ENCODE measurements at places on chromosomes 6 and 20. TPM values are rescaled to one million over a fixed set of nuclear protein-coding genes. Genes with fewer than 3 reads are reported as not detected.

DNA sequence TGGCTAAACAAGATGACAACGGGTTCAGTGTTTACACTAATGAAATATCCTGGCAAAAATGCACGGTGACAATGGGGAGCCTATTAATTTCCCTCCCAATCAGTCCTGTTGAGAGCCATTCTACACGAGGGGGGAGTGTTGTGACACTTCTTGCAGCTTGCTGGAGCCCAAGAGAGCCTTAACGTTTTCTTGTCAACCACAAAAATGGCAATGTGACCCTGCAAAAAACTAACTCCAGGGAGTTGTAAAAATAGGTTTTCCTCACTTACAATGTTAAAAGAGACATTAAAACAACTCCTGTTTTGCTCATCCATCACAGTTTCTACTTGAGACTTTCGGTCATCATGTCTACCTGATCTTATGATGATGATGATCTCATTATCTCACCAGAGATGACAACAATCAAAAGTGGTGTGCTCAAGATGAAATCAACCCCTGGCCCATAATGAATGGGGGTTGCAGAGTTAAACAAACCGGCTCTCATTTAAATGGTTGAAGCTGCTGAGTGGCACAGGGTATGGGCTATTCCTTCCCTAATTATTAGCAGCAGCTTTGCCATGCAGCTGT is 57.9 kb downstream of the GJA10 start:
- no peaks in the 10 kb centered on the region for H3K36me3 ChIP-seq
- no peak for DNase-seq
- H3K4me3 ChIP-seq = no peak overlapping the region
- no peak overlapping the region for H3K27ac ChIP-seq
- no peaks in the 10 kb centered on the region for H3K27me3 ChIP-seq

DNA sequence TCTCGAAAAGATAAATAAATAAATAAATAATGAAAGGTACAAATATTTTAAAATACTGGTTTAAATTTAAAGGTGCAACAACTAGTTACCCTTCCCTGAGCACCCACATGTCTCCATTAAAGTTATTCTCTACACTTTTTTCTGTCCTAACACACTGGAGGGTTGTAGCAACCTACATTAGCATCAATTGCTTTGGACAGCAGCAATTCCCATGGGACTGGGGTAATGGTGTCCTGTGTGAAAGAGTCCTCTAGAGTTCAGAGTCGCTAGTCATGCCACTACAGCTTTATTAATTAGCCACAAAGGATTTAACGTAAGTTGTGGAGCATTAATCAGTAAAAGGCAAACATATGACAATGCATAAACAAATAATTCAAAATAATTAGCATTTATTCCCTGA is 14.1 kb upstream of the CD24 start:
- H3K4me3 ChIP-seq = no peak overlapping the region
- no peaks in the 10 kb centered on the region for H3K27me3 ChIP-seq
- no peaks in the 10 kb centered on the region for H3K4me1 ChIP-seq
- H3K27ac ChIP-seq = no peak overlapping the region
- H3K36me3 ChIP-seq = no peaks in the 10 kb centered on the region

DNA sequence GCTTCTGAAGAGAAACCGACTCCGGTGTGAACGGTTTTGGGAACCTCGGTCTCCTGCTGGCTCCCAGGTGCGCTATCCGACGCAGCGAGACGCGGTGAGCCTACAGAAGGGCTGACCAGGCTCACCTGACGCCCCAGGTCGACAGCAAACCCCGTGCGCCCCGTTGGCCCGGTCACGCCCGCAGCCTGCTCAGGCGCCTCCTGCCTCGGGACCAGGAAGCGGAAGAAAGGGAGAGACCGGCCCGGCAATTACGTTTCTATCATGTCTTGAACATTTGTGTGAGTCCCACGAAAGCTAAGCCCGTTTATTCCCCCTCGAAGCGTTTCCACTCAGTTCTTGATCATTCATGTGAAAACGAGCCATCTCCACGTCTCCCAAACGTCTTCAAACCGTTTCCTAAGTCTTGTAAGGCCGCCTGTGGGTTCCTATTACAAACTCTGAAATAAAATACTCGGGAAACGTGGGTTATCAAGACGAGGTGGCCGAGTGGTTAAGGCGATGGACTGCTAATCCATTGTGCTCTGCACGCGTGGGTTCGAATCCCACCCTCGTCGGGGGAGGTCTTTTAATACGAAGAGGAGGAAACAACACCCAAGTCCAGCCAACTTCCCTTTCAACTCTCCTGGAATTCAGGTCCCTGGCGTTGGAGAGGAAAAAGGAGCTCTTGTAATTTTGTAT is 150.5 kb upstream of the PRSS16 start:
- no peak overlapping the region for H3K27ac ChIP-seq
- H3K36me3 ChIP-seq = no peaks in the 10 kb centered on the region
- no peak for DNase-seq
- H3K4me1 ChIP-seq = no peaks in the 10 kb centered on the region
- H3K4me3 ChIP-seq = peak overlapping the region; percentile 34

DNA sequence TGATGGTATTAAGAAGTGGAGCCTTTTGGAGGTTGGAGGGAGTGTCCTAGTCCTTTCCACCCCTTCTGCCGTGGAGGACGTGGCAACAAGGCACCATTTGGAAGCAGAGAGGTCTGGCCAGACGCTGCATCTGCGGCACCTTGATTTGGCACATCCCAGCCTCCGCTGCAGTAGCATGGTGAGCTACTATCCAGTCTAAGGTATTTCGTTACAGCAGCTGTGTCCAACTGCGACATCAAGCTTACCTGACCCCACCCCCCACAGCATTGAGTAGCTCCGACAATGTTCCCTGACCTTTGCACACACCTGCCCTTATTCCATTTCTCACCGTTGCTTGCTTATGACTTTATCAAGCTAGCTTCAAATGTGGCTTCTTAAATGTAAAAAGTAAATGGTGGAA is 29.8 kb upstream of the SYNJ2 start:
- H3K27me3 ChIP-seq = no peaks in the 10 kb centered on the region
- H3K4me3 ChIP-seq = no peak overlapping the region
- H3K4me1 ChIP-seq = no peaks in the 10 kb centered on the region
- H3K36me3 ChIP-seq = no peaks in the 10 kb centered on the region
- no peak overlapping the region for H3K27ac ChIP-seq
- no peak for DNase-seq

DNA sequence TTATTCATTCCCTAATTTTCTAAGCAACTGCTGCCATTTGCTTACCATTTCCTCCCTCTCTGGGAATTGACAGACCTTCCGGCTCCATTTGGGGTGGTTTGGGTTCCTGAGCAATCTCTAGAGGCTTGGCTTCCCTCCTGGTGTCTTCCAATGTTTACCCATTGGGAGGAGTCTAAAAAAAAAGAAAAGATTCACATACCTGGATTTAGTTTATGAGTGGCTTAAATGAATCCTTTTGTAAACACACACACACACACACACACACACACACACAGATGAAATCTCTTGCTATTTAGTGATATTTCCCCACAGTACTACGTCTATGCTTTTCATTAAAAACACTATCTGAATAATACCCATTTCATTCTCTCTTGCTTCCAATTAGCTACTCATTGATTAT is 48.3 kb upstream of the TRAF3IP2 start:
- no peak overlapping the region for H3K4me3 ChIP-seq
- H3K27me3 ChIP-seq = no peaks in the 10 kb centered on the region
- H3K36me3 ChIP-seq = no peaks in the 10 kb centered on the region
- H3K4me1 ChIP-seq = peaks cover 16% of the 10 kb centered on the region
- no peak overlapping the region for H3K27ac ChIP-seq

DNA sequence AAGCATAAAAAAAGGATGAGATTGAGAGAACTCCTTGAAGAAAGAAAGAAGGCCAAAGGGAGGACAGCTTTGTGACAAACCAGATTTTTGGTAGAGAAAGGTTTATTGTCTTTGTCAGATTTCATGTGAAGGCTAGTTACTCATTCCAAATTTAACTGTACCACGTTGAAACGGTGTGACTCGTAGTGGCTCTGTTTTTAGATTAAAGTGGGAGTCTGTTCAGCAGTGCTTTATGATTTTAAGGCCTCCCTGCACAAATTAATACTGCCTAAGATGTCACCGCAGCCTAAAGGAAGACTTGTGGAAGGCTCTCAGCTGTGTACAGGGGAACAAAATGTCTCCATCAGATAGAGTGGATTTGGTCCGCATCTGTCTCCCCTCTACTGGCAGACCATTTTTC is 35.9 kb downstream of the CDC40 start:
- H3K4me1 ChIP-seq = no peaks in the 10 kb centered on the region
- no peaks in the 10 kb centered on the region for H3K36me3 ChIP-seq
- H3K4me3 ChIP-seq = no peak overlapping the region

- H3K27ac ChIP-seq = no peak overlapping the region
- DNase-seq = no peak
- no peaks in the 10 kb centered on the region for H3K36me3 ChIP-seq
- H3K4me1 ChIP-seq = no peaks in the 10 kb centered on the region
- no peak overlapping the region for H3K4me3 ChIP-seq
- H3K27me3 ChIP-seq = no peaks in the 10 kb centered on the region
Observed at GRCh38 chr6:78523622-78524021, 343.7 kb upstream of the IRAK1BP1 start.

DNA sequence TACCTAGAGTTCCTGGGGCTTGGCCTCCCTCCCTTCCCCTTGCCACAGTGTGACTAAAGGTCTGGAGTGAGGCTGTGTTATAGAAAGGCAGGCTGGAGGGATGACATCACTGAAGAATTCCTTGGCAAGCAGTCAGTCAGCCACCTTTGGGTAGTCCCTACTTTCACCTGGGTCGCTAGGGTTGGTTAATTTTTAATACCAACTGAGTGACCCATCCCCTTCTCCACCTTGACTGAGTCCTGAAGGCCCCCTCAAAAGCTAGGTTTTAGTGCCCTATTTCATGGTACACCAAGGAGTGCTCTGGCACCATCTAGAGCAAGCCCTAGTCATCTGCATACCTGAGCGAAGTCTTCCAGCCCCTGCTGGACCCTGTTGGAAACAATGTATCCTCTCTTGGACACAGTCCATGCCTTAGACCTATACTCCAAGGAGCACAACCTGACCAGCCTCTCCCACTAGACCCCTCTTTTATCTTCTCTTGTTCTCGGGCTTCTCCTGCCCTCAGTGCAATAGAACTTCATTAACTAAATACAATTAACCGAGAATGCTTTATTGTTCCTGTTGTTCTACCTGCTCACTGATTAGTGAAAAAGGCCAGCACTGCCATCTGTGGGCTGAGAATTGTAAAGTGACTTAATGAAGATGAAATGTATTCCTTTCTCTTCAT is 44.6 kb downstream of the RIN2 start:
- peaks cover 63% of the 10 kb centered on the region for H3K36me3 ChIP-seq
- no peak overlapping the region for H3K27ac ChIP-seq
- H3K4me3 ChIP-seq = no peak overlapping the region
- H3K4me1 ChIP-seq = no peaks in the 10 kb centered on the region
- no peaks in the 10 kb centered on the region for H3K27me3 ChIP-seq

GRCh38 chr6:155850408-155850841 is 394.8 kb upstream of the NOX3 start:
- no peak overlapping the region for H3K27ac ChIP-seq
- no peak for DNase-seq
- H3K4me1 ChIP-seq = no peaks in the 10 kb centered on the region
- H3K36me3 ChIP-seq = no peaks in the 10 kb centered on the region

The RAET1L gene
- not detected for total RNA-seq

The KIF25 gene
- total RNA-seq = not detected

The BEND6 gene
- total RNA-seq = 2.3 TPM

The WFDC10A gene
- not detected for total RNA-seq

The LZTS3 gene
- 28.2 TPM for total RNA-seq

Data from tibial nerve (tissue), 4 donors.